ENCODE measurements at places on chromosomes 1 and 21.

DNA sequence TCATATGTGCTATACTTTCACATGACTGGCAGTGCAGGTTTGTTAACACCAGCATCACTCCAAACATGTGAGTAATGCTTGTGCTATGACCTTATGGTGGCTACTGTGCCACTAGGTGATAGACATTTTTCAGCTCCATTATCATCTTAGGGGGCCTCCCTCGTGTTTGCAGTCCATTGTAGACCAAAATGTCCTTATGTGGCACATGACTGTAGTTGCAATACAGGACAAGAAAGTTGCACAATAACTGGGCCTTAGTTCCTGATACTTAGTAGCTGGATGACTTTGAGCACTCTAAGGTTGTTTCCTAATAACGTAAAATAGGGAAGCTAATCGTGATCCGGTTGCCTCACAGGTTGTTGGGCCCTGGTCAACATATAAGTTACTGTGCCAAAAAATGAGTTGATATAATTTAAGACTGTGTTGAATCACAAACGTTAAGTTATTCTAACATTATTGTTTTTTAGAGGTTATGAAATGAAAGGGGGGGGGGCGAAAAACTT is 511 bp upstream of the SNX27 start:
- DNase-seq, result peak; percentile 51

- no peak for DNase-seq
These were observed 15.5 kb upstream of the MAP3K7CL start for GRCh38 chr21:29114765-29115500.

DNA sequence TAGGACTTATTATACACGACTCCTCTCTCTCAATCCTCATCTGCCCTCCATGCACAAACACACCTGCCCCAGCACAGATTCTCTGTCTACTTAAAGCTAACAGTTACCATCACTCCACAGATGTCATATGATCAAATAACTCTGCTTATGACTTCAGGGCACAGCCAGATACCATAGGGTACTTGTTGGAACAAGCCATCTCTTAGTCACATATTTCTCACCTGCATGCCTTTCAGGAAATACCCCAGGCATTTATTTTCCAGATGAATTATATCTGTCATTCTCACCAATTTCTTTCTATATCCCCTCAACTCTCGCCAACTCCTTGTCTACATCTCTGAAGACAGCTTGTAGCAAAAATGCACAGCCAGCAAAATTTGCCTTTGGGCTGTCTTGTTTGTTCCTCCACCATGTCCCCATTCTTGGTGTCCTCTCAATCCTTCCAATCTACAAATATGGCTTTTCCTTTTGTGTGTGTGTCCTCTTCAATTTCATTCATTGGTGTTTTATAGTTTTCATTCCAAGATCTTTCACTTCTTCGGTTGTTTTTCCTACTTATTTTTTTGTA is 353.9 kb upstream of the CAMK1G start:
- DNase-seq, result no peak

- DNase-seq, result no peak
These were observed 12.7 kb downstream of the CD58 start for GRCh38 chr1:116558140-116558549.

DNA sequence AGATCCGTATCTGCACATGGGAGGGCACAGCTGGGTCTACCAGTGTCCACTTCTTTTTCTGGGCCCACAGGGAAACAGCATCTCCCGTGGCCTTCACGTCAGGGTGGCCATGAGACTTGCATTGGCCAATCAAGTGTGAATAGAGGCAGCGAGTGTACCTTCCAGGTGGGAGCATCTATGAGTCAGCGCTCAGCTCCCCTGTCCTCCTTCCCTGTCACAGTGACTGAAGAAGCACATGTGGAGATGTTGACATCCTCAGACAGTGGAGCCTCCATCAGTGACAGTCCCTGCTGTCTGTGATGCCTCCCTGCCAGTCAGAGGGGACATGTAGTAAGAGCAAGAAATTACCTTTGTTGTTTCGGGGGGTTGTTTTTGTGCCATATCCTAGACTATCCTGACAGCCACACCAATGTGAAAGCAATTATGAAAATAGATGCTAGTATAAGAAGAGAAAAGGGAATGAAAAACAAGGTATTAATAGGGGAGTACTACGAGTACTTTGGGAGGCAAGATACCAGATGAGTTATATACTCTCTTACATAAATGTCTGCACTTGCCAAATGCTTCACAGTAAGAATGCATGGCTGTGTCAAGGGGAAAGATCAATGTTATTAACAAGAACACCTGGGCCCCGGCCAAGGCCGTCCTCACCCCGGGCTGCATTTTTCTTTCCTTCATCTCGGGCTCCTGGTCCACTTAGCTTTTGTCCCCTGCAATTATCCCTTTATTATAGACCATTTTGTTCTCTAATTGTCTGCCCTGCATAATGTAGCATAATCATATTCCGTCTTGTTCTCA is 86.0 kb downstream of the MATN1 start:
- DNase-seq, result peak; percentile 42

- no peak for DNase-seq
These were observed 5.3 kb upstream of the C1orf115 start for GRCh38 chr1:220684890-220685289.

DNA sequence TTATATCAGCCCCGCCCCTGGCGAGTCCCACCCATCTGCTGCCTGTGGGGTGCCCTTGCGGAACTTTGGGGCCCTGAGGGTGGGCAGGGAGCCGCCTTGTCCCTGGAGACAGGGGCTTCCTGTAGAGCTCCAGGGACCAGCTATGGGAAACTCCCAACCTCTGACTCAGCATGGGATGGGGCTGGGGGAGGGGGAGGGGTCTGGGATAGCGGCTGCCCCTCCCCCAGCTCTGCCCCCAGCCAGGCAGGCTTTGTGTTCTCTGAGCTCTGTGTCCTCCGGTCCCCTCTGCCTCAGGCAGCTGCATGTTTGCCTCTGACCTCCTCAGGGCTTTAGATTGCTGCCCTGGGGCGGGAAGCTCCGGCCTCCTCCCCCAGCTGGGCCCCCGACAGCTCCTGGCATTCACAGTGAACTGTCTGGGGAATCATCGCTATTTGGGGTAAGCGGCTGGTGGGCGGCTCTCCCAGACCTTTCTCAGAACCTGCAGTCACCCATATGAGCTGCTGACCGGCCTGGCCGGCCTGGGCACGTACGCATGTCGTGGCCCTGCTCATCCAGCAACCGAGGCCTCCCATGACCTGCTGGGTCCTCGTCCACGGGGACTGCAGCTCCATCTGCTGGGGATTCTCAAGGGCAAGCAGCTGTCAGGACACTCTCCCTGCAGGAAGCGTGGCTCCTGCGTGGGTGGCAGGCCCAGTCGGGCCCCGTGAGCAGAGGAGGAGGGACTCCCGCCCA is 17.1 kb downstream of the ARHGEF16 start:
- no peak for DNase-seq

GRCh38 chr1:61450872-61451571 is 273.9 kb downstream of the TM2D1 start:
- DNase-seq, result no peak

GRCh38 chr1:31483012-31483946 is 70.3 kb downstream of the SERINC2 start:
- DNase-seq, result peak; percentile 80

GRCh38 chr1:15758953-15759661 is 512 bp downstream of the FBLIM1 start:
- DNase-seq, result no peak

DNA sequence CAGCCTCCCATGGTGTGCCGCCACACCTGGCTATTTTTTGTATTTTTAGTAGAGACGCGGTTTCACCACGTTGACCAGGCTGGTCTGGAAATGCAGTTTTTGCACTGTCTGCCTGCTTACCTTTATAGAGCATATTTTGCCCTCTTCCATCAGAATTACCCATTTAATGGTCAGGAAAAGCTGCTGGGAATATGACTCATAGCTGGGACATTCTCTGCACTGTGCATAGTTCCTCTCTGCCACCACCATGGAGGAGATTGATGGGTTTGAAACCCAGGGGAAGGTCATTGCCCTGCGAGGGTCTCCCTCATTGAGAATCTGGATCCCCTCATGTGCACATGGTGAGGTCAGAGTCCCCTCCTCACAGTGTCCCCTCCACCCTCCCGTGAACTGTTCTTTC is 32.1 kb downstream of the MX1 start:
- no peak for DNase-seq

DNA sequence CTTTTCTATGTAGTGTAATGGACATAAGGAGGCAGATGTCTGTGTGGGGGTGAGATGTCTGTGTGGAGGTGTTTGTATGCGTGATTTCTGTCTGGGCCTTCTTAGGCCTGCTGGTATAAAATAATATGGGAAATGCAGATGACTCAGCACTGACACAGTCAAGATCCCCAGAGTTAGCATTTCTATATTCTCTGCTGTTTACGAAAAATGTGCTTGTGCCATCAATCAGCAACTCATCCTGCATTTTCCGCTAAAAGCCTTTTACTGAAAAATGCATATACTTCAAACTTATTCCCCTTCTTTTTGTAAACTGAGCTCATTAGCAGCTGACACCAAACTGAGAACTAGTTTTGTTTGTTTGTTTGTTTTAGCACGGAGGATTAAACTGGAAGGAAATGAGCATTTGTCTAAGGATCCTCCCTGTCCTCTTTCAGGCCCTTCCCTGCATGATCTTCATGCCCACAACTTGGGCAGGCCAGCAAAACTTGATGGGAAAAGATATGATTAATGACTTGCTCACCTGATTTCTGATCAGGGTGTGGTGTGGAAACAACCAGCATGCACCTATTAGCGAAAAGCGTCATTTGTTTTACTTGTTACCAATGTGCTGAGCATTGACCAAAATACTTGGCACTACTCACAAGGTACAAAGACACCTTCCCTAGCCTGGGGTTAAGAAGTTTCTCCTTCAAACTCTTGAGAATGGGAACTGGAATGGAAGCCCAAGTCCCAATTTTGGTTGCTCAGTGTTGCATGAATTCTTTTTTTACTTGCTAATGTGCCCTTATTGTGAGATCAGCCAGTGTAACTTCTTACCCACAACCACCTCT is 77.4 kb downstream of the NDUFS5 start:
- no peak for DNase-seq

DNA sequence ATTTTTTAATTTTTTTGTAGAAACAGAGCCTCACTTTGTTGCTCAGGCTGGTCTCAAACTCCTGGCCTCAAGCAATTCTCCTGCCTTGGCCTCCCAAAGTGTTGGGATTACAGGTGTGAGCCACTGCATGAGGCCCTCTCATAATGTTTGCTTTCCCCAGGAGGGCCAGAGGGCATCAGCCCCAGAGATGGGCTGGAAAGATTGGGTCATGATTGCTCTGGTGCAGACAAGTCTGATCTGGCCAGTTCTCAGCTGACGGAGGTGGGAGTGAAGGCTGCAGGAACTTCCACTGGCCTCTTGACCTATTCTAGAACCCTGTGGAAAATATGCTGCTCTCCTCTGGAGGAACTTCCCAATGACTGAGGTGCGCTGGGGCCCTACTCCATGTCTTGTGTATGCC is 43.4 kb upstream of the RD3 start:
- DNase-seq, result no peak

- no peak for DNase-seq
These were observed 10.6 kb upstream of the OLIG2 start for GRCh38 chr21:33015096-33015495.

DNA sequence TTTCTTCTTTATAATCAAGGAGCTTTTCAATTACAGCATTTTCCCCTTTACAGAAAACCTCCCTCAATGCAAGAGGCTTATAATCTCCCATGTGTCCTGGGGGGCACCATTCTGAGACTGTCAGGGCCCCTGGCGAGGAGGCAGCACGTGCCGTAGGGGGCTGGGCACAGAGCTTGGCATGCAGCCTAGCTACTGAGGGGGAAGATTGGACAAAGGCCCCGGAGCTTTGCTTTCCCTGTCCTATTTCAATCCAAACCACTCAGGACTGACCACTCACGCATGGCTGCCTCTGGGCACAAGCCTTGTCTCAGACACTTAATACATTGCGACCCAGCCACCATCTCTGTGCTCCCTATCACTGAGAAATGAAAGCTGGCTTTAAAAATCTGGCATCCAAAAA is 2.8 kb upstream of the RAP1GAP start:
- no peak for DNase-seq

DNA sequence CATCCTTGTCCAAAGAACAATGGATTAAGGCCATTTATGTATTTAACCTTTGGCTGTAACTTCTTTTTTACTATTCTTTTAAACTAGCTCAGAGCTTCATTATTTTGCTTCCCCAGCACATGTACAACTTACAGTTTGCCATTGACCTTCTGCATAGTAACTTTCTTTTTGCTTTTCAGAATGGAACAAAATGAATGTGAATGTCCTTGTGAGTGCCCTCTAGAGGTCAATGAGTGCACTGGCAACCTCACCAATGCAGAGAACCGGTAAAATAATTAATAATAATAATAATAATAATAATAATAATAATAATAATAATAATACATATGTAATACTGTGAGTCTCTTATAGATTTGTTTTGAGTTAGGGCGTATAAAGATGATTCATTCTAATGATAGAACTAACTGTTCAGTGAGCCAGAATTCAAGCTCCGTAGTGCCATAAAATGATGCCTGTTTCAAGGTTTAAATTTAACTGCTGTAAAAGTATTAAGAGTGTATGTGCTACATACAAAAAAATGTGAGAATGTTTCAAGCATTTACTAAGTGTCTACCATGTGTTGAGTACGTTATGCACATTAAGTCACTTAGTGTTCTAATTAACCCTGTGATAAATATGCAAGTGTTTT is 69.0 kb upstream of the RAVER2 start:
- no peak for DNase-seq

Data from mucosa of gallbladder (tissue), 1 donor.